ENCODE measurements at places on chromosomes 5 and 9.

GRCh38 chr5:58939664-58940063, 356.8 kb downstream of the RAB3C start:
- DNase-seq: no peak

DNA sequence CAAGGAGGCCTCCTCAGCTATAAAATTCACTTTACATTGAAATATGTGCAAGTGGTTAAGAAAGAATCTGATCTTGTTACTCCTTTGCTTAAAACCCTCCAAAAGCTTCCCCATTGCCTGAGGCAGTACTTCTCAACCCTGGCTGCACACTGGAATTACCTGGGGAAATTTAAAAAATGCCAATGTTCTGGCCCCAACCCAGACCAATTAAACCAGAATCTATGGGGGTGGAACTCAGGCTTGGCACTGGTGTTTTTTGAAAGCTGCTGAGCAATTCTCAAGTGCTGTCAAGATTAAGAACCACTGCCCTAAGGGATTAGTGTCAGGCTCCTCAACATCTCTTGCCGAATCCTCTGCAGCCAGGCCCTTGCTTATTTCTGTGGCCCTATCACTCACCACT, 269.6 kb downstream of the ELAVL2 start:
- no peak for DNase-seq

- DNase-seq: no peak
Measured at GRCh38 chr9:121861501-121862180, 210.2 kb downstream of the DAB2IP start.

DNA sequence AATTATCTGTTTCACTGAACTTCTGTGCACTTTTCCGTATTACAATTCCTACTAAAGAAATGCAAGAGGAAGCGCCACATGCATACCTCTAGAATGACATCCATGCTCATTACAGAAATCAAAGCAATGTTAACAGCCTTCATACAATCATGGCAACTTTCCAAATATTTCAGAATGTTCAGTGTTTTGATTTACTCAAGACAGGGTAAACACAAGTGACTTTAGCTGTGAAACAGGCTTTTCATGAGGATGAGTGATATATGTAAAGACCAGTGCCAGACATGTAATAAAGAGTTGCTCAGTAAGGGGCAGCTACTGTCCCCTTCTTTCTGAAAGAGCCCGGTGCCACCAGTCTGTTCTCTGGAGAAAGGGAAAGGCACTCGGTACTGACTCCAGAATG, 4.7 kb downstream of the BOD1 start:
- no peak for DNase-seq

DNA sequence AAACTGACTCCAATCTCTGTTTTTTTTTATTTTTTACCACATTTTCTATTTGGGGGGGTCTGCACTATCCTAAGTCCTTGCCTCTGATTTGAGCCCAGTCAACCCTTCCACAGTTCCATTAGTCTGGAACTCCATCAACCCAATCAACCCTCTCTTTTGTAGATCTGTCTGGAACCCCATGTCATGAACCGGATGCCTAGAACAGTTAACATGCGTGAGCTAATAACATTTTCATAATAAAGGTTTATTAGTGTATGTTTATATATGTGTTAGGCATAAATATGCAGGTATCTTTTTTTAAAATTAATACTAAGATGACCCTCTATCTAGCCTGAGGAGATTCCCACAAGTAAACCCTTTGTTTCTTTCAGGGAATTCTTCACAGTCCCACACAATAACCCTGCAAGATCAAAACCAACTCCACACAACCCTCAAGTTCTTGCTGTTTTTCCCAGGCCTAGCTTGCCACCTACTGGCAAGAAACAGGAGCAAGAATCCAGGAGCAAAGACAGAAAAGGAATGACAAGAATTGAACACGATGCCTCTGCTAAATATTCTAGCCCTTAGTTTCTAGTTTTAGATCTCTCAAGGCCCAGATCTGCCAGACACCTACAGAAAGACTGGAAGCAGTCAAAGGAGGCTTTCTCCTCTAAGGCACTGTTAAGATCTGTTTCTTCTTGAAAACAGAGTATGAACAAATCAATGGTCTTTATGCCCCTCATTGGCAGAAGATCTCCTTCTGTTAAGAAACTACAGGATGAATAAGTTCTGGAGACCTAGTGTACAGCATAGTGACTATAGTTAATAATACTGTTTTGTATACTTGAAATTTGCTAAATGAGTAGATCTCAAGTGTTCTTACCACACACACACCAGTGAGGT, 100.4 kb downstream of the TRIM36 start:
- DNase-seq: no peak

DNA sequence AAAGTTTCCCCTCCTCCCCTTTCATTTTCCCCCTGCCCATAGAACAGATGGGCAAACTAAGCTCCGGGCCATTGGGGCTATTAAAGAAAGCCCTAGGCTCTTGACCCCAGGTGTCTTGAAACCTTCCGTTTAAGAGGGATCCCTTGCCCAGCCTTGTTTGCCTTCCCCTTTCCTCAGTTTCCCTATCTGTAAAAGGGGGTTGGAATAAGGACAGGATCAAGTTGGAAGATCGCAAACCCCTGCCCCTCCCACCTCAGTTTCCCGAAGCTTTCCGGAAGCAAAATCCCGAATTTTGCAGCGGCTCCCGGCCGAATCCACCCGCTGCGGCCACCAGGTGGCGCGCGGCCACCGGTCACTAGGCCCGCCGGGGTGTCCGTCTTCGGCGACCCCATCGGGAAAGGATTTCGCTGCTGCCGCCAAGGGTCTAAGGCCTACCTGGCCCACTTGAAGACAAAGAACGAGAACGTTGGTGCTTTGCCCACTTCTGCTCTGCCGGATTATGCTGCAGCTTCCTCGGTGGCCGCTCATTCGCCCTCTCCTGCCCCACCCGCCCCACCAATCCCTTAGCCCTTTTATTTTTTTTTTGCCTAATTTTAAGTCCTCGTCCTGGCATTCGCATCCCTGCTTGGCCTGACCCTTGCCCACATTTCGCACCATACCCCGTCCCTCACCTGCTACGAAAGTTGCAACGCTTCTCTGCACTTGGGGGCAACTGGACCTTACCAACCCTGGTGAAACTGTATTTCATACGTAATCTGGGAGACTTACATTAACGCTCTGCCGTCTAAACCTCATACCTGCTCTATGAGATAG, 962 bp upstream of the NR6A1 start:
- DNase-seq: no peak

DNA sequence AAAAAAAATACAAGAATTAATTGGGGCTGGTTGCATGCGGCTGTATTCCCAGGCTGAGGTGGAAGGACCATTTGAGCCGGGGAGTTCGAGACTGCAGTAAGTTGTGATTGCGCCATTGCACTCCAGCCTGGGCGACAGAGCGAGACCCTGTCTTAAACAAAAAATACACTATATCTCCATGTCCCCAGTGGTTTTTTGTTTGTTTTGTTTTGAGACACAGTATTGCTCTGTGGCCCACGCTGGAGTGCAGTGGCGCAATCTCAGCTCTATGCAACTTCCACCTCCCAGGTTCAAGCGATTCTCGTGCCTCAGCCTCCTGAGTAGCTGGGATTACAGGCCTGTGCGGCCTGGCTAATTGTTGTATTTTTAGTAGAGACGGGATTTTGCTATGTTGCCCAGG, 1.2 kb downstream of the COQ4 start:
- no peak for DNase-seq

GRCh38 chr5:59496524-59497134, 396.9 kb downstream of the PDE4D start:
- no peak for DNase-seq

- no peak for DNase-seq
Measured at GRCh38 chr5:113187906-113188305, 211.3 kb downstream of the DCP2 start.

DNA sequence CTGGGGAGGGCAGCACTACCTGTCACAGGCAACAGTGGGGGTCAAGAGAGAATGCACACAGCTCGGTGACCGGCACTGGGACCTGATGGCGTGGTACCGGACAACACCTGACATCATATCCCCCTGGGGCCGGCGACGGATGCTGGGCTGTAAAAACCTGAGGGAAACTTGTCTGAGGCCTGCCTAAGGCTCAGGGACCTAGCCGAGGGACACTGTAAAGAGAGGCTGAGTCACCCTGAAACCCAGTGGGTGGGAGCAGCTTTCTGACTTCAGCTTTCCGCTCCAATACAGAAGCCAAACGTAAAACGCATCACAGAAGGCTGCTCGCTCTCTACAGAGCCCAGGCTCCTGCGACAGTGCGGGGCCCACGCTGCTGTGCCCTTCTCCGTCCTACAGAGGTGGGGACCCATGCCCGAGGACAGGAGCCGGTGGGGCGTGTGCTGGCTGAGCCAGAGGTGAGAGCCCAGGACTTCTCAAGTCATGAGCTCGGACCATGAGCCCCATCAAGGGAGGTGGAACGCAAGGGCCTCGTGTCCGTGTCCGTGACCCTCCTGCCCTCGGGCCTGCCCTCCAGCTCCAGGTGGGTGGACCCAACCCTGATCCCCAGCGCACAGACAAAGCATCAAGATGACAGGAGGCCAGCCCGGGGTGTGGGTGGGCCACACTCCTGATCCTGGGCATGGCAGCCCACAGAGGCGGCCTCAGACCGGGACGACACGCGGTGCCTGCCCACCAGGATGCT, 5.3 kb downstream of the RALGDS start:
- DNase-seq: peak; percentile 47

GRCh38 chr9:6877671-6878161, 119.9 kb downstream of the KDM4C start:
- no peak for DNase-seq

GRCh38 chr9:107239474-107239873, 43.6 kb upstream of the RAD23B start:
- no peak for DNase-seq

DNA sequence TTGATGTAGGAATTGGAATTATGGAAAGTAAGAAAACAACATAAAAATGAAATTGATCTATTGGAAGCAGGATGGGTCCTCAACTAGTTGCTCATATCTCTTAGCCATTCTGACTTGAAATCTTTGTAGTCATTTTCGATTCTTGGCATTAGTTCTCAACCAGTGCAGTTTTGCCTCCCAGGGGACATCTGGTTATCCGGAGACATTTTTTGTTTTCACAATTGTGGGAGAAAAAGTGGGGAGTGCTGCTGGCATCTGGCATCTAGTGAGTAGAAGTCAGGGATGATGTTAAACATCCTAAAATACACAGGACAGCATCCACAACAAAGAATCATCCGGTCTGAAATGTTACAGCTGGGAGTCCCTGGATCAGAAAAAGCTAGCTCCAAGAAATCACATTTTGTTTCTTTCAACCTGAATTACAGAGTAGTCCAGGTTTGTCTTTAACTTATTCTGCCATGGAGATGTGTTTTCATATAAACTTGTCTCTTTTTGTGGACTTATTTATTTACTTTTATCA, 74.9 kb downstream of the FBXL7 start:
- no peak for DNase-seq

DNA sequence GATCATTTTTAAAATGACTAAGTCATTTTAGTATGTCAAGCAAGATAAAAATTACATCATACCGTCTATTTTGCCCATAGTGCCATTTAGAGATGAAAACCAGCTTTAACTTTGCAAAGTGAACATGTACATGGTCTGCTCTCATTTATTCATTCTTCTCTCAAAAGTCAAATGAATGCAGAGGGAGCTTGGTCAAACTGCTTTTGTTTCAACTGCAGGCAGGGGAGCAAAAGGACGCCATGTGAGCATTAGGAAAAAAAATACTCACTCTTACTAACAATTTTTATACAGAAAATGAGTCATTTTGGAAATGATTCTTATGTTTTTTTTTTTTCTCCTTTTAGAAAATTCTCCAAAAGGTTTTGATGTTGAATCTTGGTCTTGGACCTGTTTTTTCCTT, 15.7 kb downstream of the SCGB3A1 start:
- no peak for DNase-seq

GRCh38 chr9:115999498-115999897, 154.1 kb upstream of the PAPPA start:
- no peak for DNase-seq

- DNase-seq: no peak
Measured at GRCh38 chr5:178751286-178751685, 20.8 kb upstream of the ZNF354A start.

GRCh38 chr5:31776976-31777651, 138.2 kb downstream of the PDZD2 start:
- DNase-seq: no peak

GRCh38 chr5:157602505-157602904, 26.9 kb upstream of the ADAM19 start:
- peak; percentile 40 for DNase-seq

DNA sequence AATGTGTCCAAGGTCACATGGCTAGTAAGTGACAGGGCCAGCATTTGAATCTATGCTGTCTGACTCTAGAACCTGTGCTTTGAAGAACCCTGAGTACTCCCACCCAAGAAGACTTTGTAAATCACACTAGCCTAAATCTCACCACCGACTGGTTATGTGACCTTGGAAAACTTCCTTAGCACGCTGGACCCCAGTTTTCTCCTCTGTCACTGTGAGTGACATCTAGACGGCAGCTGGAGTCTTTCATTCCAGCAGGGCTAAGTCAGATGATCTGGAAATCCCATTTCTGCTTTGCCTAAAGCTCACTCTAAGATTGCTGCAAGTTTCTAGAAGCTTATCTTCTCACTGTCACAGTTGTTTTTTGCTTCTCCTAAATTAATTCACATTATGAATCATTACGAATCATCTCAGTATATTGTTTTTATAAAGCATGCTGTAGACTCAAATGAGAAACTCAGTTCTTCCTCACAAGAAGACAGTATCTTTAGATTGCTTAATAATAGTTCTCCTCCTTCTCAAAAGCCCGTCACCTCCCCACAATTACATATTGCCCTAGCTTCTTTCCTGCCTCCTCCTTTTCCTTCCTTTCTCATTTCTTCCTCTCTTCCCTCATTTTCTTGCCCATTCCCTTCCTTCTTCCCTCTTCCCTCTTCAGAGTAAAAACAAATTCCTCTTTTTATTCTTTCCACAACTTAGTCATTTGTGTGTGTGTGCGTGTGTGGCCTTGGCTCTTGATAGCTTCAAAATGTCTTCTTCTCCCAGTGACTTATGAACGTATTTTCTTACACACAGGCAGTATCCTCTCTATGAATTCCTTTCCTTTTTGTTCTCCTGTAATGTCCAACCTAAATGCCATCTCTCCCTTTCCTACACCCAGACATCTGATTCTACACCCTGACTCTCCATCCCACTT, 16.8 kb downstream of the ALDOB start:
- no peak for DNase-seq

GRCh38 chr5:91076138-91076537, 307.0 kb downstream of the ARRDC3 start:
- DNase-seq: no peak

GRCh38 chr5:149044453-149045088, 18.3 kb downstream of the SH3TC2 start:
- DNase-seq: no peak

DNA sequence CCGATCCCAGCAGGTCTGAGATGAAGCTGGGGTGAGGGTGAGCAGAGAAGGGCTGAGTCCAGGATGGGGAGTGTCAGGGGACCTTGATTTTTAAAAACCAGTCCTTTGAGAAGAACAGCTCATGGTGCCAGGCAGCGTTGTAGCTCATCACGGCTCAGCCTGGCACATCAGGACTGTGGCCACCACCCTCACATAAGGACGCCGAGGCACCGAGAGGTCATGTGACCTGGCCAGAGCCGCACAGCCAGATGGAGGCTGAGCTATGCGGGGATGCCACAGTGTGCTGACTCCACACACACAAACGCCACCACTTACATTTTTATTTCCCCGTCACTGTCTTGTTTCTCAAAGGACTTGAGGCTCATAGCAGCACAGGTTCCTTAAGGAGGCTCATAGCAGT, 32.9 kb upstream of the CEP72 start:
- no peak for DNase-seq
